Smooth muscle cell of the brain vasculature (primary cell): ENCODE measurements at places on chromosomes 3 and 15.

DNA sequence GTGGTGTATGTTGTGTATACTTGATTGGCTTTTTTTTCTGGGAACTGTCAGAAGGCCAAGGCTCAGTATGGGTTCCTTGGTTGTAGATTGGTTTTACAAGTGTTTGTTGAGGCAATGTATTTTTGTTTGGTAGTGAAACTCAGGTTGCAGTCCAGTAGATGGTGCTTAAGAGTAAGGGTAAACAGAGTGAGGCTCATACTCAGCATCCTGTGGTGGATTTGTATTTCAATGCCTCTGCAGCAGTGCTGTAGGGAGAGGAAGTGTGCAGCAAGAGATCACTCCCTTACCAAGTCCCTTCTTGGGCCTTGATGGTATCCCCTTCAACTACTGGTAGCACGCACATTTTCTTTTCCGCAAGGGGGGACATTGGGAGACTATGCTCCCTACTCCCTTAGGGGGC lies 428.5 kb upstream of the CNTN3 start:
- DNase-seq: no peak

DNA sequence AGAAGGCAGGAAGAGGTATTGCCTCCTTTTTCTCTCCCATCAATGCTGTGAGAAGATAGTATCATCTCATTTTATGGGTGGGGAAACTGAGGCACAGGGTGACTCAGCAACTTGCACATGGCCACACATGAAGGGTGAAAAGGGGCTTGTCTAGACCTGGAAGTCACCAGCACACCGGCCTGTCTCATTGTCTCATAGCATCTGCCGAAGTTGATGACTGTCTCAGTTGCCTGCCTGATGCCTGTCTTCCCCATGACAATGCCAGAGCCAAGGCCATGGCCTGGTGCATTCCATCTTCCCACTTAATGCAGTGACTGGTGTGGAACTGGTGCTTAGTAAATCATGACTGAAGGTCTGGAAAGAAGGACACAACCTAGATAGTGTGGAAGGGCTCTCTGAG lies 27.9 kb upstream of the PRR23E start:
- DNase-seq: no peak

DNA sequence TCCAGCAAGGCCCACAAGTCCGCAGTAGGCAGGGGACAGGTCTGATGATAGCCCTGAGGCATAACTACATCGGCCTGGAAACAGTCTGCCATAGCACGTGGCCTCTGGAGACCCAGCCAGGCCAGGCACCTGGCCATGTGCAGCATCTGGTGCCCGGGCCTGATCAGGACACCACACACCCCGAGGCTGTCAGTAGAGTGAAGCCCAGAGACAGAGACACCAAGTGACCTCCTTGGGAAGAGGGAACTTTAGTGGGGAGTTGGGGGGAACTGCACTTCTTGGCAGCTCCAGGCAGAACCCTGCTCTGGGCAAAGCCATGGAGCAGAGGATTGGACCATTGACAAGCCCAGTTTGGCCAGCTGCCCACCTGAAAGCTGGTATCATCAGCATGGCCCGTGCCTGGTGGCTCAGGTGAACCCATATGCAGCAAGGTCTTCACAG lies 1.2 kb downstream of the SHISA5 start:
- no peak for DNase-seq

- no peak for DNase-seq
Observed at GRCh38 chr3:107368654-107369398, 8.4 kb upstream of the CCDC54 start.

GRCh38 chr3:61015408-61015807 lies 235.8 kb downstream of the FHIT start:
- no peak for DNase-seq

GRCh38 chr15:40047415-40048210 lies 8.6 kb upstream of the SRP14 start:
- DNase-seq: peak; percentile 70

- peak; percentile 44 for DNase-seq
Observed at GRCh38 chr15:99059010-99059981, 45.6 kb upstream of the SYNM start.

DNA sequence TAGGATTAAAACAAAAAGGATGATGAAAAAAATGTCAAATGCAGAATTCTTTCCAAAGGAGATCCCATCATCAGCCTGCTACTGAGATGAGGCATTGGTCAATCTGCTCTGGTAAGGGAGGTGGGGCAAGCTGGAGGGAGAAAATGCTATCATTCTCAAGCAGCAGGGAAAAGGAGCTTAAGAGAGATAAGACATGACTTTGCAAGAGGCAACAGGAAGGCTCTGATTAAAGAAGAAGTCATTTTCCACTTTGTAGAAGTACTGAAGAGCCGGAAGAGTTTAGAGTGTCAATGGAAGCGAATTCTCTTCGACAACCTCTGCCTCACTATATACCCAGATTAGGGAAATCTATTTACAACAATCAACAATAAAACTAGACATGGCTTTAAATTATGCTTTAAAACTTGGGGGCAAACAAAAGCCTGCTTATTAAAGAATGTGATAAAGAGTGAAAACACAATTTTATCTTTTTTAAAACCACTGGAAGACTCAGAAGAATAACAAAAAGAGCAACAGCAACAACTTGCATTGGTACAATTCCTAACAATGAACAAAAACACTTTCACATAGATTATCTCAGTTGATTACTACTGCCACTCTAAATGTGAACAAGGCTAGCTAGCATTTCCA lies 81.8 kb upstream of the NANOGP8 start:
- DNase-seq: no peak

DNA sequence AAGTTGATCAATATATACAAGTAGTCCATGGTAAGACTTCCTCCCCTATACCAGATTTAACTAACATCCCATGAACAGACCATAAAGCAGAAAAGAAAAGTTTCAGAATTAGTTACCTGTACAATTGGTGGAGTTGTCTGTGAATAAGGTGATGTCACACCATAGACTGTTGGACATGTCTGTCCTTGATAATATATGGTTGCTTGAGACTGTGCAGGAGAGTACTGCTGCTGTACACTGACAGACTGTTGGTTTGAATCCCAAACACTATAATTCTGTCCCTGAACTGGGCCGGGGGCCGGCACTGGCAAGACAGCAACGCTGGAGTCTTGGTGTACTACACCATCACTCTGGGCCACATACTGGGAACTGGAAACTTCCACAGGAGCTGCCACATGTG lies 77.2 kb downstream of the NBEAL2 start:
- DNase-seq: no peak

GRCh38 chr15:94196531-94196930 lies 34.8 kb upstream of the MCTP2 start:
- DNase-seq: no peak

DNA sequence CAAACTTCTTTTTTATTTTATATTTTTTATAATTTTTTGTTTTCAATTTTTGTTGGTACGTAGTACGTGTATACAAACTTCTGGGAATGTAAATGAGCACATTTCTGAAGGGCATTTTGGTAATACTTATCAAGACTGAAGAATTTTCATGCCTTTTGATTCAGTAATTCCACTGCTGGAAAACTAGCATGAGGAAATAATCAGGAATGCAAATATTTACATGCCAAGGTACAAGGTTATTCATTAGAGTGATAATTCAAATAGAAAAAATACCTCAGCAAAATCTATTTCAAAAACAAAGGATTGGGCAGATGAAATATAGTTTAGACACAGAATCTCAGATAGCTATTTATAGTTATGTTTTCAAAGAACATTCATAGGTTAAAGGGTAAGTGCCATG lies 128.7 kb downstream of the DMXL2 start:
- DNase-seq: no peak

GRCh38 chr3:122586098-122586497 lies 8.6 kb downstream of the PARP15 start:
- DNase-seq: no peak

DNA sequence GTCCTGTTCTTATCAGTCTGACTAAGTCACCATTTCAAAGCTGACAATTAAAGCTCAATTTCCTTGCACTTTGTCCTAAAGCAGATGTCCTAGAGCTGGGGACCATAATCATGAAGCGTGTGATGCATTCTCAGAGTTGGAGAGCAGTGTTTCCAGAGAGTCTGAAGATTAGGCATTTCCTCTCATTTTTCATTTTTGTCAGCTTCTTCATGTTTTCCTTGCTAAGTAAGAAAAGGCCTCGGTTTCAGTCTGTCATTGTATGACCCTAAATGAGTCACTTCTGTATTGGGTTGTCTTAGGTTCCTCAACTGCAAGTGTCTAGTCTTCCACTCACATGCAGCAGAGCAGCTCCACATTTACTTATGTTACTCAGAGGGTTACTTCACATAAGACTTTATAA lies 257.2 kb upstream of the TPRG1 start:
- no peak for DNase-seq

GRCh38 chr15:69127306-69127705 lies 33.1 kb upstream of the GLCE start:
- no peak for DNase-seq

GRCh38 chr3:191339316-191339917 lies 9.1 kb upstream of the UTS2B start:
- DNase-seq: no peak

- no peak for DNase-seq
Observed at GRCh38 chr3:55144015-55144673, 216.3 kb upstream of the LRTM1 start.

GRCh38 chr3:126113238-126113555 lies 29.3 kb upstream of the SLC41A3 start:
- DNase-seq: no peak
